Lower leg skin (tissue), 4 donors: ENCODE measurements at places on chromosomes 6 and 20. TPM values are rescaled to one million over a fixed set of nuclear protein-coding genes. Genes with fewer than 3 reads are reported as not detected.

- DNase-seq = no peak
These were observed 209.0 kb upstream of the CITED2 start for GRCh38 chr6:139583420-139583819.

GRCh38 chr20:40706977-40707582 lies 18.0 kb upstream of the MAFB start:
- peak; percentile 74 for DNase-seq

DNA sequence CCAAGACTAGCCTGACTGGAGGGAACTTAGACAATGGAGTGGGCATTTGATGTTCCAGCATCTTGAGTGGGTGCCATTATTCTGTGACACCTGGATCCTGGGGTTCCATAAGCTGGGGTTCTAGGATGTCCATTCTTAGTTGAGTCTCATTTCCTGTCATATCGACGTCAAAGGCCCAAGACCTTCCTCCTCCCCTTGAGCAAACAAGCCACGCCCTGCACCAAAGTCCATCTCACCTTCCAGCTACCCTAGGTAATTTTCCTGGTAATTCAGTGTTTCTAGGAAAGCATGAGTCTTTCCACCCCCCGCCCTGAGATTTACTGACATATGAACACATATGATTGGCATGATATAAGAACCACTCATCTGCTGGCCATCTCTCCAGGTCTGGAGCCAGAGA lies at the start of gene TRIM40:
Gene TRIM40, plus strand, starts transcription at position 384 of the 400 bp plus-strand sequence. CDS start 897 bp downstream, outside the sequence.
- DNase-seq = no peak

DNA sequence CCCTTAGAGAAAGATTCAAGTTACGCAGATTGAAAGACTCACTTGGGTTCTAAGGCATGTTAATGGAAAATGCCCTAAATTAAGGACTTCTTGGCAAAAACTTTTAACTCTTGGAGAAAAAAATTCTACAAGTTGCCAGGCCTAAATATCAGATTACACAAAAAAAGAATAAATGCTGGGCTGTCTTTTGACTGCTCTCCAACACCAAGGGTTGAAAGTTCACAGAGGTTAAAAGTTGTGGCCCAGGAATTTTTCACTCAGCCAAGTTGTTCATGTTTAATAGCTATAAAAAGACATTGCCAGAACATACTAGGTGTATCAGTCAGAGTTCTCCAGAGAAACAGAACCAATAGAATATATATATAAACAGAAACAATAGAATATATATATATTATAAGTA lies 268.4 kb upstream of the PRND start:
- no peak for DNase-seq

DNA sequence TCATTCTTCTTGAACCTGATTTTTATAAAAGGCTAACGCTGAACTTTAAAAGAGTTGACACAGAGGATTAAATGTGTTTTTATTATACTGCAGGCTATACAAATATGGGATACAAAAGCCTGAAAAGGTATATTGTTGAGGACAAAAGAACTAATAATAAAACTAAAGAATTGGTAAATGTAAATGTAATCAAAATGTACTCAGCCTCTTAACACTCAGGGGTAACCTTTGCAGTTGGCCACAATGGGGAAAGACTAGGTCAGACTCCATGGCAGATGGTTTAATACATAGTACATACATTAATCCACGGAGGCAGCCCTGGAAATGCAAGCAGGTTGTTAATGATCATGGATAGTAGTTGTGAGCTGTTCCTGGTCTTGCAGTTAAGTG lies 57.5 kb downstream of the SOBP start:
- DNase-seq = no peak

GRCh38 chr20:43507150-43508080 lies at the start of gene L3MBTL1:
Gene L3MBTL1, plus strand, starts transcription at chr20:43507697. Its CDS starts 5,807 bp downstream, at chr20:43513504.
- DNase-seq = no peak

DNA sequence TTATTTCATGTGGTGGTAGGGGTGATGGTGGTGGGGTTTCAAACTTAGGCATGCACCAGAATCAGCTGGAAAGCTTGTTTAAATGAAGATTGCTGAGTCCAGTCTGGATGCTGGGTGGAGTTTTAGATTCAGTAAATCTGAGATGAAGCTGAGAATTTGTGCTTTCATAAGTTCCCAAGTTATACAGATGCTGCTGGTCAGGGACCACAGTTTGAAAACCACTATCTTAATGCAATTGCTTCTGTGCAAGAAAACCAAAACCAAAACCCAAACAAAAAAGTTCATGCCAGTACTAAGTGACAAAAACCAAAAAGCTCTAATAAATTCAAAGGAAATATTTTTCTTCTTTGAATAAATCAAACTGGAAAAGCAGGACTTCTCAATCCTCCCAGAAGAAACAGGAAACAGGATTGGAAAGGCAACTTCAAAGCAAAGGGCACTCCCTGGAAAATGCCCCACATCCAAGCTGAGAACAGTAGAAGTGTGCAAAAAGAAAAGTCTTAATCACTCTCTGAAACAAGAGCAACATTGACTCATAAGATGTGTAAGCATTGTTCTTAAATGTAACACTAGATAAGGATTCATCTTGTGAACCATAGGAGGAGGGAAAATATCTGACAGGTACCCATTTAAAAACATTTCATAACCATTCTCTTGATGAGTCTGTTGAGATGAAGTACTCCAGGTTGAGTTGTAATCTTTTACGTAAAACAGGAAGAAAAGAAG lies 481.5 kb upstream of the HSF2 start:
- DNase-seq = no peak

- no peak for DNase-seq
These were observed 5.0 kb upstream of the NEDD9 start for GRCh38 chr6:11237428-11237827.

- DNase-seq = no peak
These were observed 16.5 kb downstream of the ELOVL2 start for GRCh38 chr6:11027565-11028110.

- DNase-seq = no peak
These were observed 2.8 kb downstream of the RING1 start for GRCh38 chr6:33211136-33211535.

- no peak for DNase-seq
These were observed 39.2 kb upstream of the TPD52L1 start for GRCh38 chr6:125114248-125114858.

- DNase-seq = no peak
These were observed 56.6 kb downstream of the COL12A1 start for GRCh38 chr6:75149240-75149639.

DNA sequence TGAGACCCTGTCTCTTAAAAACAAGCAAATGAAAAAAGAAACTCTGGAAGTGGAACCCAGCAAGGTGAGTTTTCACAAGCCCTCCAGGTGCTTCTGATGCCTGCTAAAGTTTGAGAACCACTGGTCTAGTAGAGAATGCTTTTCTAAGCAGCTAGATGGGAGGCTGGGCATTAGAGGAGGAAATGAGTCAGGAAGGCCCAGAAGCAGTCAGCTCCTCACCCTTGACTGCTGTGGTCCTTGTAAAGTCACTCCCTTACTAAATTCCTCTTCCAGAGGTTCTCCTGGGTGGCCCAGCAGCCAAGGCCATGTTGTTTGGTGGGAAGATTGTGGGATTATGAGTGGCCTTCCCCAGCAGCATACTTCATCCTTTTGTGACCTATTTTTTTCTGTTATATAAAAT lies 52.0 kb upstream of the FYN start:
- no peak for DNase-seq

GRCh38 chr6:8731874-8732273 lies 296.5 kb upstream of the SLC35B3 start:
- no peak for DNase-seq

Gene MRPL18
- 68.6 TPM for total RNA-seq

Gene TGM3
- 64.1 TPM for total RNA-seq

Gene SLC17A4
- not detected for total RNA-seq

Gene TCP11
- not detected for total RNA-seq

Gene LRRC1
- 53.1 TPM for total RNA-seq

Gene ATG5
- 19.4 TPM for total RNA-seq

Gene ASIP
- total RNA-seq = 0.72 TPM

Gene DYNLRB1
- 232 TPM for total RNA-seq

Gene NKAIN4
- total RNA-seq = 1.1 TPM

Gene DLL1
- 49.0 TPM for total RNA-seq

Gene FAM50B
- 16.1 TPM for total RNA-seq

Gene MAFB
- total RNA-seq = 40.4 TPM

Gene PAX1
- total RNA-seq = 2.8 TPM
